ENCODE measurements at places on chromosomes 2 and 18.

- no peak for DNase-seq
Observed at GRCh38 chr2:215277944-215278343, 33.9 kb upstream of the ATIC start.

DNA sequence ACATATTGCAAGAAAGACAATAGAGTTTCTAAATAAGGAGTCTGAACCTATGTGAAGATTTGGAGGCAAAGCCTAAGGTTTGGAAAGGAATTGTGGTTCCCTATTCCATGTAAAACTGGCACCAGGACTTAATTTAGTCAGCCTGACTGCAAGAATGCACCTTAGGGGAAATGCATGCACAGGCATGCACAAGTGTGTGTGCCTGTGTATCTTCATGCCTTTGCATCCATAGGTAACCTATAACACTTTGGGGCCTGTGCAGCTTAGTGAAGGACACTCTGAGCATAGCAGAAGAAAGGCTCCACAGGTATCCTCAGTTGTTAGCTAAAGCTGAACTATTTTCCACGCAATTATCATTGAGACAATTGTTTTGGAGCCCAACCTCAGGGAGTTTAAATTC, 73.4 kb downstream of the RPRM start:
- no peak for DNase-seq

GRCh38 chr2:108896741-108897140, 92.3 kb downstream of the EDAR start:
- DNase-seq = no peak

GRCh38 chr2:2187196-2187595, 143.9 kb downstream of the MYT1L start:
- no peak for DNase-seq

DNA sequence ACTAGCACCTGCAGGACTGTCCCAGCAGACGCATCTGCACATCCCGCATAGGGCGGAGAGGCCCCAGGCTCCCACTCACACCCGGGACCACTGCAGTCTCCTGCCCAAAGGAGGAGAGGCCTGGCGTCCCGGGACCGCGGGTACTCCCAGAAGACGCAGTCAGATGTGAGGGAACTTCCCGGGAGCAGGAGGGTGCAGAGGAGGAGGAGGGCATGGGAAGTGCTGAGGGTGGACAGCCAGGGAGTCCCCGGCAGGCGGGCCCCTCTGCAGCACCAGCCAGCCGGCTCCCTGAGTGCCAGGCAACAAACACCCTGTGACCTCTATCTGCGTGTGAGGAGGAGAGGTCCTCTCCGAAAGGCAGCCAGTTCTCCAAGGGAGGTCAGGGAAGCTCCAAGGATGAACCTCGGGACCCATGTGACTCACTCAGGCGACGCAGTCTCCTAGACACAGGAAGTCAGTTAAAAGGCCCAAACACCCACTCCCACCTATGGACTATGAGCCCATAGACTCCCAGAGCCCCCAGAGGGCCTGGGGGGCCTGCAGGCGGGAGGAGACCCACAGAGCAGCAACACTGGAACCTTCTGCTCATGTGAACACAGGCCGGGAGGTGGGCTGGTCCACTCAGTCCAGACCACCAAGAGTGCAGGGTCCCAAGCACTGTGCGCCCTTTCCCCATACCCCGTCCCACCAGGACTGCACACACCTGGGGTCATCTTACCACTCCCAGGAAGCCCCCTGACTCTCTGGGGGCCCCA, 4.2 kb downstream of the PXDN start:
- no peak for DNase-seq

- no peak for DNase-seq
Observed at GRCh38 chr2:124138076-124138475, 113.0 kb downstream of the CNTNAP5 start.

GRCh38 chr2:64823794-64824193, 165.4 kb upstream of the SLC1A4 start:
- DNase-seq = no peak

DNA sequence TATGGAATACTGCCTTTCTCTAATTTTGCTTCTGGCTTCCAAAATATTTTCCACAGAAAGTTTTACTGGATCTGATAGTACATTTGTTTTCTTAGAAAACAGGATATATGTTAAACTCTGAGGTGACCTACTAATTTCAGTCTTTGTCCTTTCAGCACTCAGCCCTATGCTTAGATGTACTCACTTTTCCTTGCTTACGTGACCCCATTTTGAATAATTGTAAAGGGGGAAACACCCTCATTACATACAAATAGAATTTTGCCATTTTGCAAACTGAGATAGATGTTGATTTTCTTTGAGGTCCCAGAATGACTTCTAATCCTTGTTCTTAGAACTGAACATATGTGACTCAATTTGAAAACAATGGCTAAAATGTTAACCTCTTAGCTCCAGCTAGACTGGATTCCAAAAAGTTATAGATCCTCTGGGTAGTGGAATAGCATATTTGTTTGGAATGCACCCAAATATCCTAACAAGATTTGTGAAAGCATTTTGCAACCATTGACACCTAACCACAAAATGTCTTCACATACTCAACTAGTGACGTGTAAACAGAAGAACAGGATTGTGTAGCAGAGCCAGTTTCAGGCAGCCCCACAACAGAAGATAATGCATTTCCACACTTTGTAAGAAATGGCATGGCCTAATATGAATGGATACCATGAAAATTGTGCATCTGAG, 44.8 kb upstream of the EHBP1 start:
- no peak for DNase-seq

DNA sequence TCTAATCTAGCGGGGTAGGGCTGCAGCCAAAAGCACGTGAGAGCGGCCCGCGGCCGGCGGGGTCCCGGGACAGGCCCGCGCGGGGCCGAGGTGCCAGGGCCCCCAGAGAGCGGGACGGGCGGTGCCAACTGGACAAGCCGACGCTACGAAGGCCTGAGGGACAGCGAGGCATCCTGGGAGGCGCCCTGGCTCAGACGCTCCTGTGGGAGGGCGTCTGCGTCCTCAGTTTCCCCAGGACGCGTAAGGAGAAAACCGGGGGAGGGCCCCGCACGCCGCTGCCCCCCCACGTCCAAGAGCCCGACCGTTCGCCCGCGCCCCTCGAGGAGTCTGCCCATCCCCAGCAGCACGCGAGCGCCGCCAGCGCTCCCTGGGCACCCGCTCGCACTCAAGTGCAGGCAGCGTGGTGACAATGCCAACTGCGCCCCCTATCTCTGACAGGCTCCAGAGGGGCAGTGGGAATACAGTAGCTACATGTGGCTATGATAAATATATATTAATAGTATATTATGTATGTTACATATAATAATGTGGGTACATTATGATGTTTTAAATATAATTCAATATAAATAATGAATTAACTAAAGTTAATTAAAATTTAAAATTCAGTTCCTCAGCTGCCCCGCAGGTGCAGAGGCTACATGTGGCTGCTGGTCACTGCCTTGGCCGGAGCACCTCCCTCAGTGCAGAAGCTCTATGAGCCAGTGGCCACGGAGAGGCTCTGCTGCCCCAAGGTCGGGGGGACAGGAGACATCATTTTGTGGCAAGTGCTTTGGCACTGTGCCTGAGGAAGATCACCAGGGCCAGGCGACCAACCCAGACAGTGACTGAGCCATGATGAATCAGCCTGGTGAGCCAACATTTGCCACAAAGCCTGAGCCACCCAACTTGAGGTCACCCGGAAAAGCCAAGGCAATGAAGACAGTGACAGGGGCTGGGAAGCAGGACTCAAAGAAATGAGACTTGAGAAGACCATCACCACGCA, 5.5 kb upstream of the SFT2D3 start:
- DNase-seq = no peak
